ENCODE measurements at places on chromosomes 16 and 17.

GRCh38 chr17:64718058-64718457 is 56.0 kb upstream of the SMURF2 start:
- DNase-seq = no peak

- no peak for DNase-seq
These were observed at the start of gene COX6A2 for GRCh38 chr16:31428279-31428597. Gene COX6A2 (minus strand): TSS chr16:31428360. CDS start chr16:31428325, 35 bp downstream.

DNA sequence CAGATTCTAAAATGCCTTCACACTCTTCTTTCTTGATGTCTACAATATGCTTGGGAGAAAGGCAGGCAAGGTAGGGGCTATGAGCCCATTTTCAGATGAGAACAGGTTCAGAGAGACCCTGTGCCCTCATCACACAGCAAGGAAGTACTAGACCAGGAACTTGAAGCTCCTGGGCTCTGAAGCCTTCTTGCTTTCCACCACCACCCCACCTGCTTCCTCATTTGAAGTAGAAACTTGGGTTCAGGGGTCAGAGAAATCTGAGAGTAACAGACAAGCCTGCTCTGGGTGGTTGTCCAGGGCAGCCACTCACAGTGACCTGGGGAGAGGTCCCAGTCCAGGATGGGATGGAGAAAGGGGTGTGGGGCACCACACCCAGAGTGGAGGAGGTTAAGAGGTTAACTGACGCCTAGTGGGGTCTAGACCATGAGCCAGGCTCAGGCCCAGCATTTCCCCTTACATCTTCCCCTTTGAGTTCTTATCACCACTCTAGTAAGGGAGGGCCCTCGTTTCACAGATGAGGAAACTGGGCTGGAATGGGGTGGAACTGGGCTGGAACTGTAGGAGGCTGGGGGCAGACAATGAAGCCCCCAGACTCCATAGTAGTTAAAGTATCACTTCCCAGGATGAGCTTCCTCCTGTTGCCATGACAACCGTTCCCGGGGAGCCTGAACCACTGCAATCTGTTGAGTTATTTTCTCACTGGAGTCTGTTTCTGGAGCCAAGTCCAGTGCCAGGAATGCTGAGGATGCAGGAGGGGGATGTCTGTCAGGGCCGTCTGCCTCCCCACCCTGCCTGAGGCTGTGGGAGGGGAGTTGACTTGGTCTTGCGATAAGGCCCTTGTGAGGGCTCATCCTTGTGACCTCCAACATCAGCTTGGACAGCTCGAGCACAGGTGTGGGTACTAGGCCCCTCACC is 16.2 kb upstream of the PHF12 start:
- DNase-seq = no peak

GRCh38 chr17:46147296-46147695 is 45.9 kb downstream of the KANSL1 start:
- DNase-seq = no peak

DNA sequence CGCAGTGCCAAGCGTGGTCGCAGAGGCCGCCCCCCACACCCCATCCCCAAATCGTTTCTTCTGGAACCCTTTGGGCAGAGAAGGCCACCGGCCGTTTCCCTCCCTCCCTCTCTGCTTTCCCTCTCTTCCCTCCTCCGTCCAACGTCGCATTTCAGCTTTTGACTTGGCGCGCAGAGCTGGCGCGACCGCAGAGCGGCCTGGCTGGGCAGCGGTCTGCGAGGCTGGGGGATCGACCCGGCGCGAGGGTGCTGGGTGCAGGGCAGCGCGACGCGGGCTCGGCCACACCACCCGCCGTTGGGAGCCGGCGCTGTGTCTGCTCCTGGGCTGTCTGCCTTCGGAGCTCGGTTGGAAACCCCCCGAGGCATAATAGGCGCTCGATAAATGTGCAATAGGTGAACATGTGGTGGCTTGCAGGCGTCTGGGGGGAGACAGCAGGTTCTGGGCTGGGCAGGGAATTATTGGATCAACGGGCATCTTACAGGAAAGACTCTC is 2.8 kb upstream of the NTN3 start:
- peak; percentile 90 for DNase-seq

DNA sequence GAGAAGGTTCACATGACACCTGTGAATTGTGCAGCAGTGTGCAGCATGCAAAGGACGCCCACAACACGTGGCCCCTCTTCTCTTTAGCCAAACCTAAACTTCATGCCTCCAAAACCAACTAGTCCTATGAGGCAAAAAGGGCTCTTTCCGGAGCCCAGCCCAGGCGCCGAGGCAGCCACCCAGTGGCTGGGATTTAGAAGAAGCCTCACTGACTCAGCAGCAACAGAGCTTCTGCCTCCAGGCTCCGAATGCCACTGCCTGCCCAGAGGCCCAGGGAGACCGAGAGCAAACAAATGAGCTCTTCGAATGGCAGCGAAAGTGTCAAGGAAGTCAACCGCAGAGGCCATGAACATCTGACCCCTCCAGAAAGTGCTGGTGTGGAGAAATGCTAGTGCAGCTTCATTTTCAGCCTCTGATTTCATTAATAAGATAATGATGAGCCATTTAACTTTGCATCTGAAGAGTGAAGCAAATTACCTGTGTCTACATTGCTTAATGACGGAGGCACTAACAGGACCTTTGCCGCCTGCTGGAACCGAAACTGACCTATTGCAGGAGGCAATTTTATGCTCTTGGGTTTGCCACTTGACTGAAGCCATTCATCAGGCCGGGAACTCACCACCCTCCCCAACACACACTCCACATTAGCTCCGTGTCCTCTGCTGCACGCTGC is 157.7 kb upstream of the RPL38 start:
- no peak for DNase-seq

GRCh38 chr17:830950-831349 is 48.8 kb downstream of the MRM3 start:
- no peak for DNase-seq

DNA sequence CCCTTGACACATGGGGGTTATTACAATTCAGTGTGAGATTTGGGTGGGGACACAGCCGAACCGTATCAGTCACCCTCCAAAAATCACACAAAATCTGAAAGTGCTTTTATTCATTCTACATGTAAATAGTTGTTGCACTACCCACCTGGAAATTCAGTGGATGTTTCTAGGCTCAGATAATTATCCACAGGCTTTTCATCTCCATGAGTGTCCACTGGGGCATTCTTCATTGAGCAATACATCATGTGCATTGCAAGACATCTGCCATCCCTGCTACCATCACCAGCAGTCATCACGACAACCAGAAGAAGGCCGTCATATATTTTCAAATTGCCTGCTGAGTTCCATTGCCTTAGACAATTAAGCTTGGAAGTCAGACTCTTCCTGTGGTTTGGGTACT is 330.8 kb downstream of the WWOX start:
- DNase-seq = no peak

DNA sequence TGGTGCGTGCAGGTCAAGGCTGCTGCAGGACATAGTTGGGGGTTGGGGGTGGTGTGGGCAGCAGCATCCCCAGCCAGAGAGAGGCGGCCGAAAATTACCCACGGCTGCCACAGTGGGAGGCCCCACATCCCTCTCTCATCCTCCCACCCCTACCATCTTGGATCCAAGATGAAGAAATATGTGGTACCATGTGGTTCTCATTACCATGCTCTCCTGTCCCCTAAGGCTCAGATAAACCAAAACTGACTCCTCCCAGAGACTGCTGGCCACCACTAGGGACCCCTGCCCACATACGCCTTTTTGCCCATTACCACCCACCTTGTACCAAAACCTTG is 120.4 kb downstream of the HIC1 start:
- no peak for DNase-seq

DNA sequence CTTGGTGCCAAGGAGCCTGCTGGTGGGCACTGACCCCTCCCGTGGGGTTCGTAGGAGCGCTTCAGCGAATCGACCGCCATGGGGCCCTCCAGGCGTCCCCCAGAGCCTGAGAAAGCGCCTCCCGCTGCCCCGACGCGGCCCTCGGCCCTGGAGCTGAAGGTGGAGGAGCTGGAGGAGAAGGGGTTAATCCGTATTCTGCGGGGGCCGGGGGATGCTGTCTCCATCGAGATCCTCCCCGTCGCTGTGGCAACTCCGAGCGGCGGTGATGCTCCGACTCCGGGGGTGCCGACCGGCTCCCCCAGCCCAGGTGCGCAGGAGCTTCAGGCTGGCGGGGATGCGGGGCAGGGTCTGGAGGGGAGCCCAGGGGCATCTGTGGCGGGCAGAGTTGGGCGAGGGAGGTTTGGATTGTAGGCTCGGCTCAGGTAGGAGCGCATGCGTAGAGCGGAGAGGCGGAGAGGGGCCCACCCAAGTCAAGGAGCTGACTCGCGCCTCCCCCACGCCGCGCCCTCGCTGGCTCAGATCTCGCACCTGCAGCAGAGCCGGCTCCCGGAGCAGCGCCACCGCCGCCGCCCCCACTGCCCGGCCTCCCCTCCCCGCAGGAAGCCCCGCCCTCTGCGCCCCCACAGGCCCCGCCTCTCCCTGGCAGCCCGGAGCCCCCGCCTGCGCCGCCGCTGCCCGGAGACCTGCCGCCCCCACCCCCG is 19.8 kb downstream of the FMNL1 start:
- DNase-seq = peak; percentile 79

DNA sequence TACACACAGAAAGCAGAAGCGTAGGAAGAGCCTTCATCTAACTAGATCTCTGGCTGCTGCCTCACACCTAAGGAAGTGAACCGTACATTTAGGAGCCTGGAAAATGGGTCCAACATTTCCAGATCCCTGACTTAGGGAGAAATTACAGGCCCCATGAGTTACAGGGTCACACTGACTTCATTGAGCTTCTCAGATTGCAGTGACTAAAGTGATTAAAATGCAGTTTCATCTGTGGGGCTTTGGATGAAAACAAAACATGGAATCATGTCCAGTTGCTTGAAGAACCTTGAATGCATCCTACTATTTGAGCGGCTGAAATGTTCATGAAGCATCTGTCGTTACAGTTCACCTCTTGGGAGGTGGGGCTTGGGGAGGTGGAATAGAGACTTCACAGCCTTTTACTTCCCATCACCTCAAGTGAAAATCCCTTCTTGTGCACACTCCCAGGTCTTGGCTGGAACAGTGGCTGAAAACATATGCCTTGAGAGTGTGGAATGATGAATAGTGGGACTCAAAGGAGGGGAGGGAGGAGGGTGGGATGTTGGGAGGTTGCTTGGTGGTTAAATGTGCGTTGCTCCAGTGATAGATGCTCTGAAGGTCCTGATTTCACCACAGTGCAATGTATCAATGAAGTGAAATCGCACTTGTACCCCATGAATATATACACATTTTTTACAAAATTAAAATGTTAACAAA is 19.7 kb downstream of the TEKT3 start:
- no peak for DNase-seq

GRCh38 chr17:11565591-11565990 is 32.7 kb upstream of the DNAH9 start:
- DNase-seq = no peak

DNA sequence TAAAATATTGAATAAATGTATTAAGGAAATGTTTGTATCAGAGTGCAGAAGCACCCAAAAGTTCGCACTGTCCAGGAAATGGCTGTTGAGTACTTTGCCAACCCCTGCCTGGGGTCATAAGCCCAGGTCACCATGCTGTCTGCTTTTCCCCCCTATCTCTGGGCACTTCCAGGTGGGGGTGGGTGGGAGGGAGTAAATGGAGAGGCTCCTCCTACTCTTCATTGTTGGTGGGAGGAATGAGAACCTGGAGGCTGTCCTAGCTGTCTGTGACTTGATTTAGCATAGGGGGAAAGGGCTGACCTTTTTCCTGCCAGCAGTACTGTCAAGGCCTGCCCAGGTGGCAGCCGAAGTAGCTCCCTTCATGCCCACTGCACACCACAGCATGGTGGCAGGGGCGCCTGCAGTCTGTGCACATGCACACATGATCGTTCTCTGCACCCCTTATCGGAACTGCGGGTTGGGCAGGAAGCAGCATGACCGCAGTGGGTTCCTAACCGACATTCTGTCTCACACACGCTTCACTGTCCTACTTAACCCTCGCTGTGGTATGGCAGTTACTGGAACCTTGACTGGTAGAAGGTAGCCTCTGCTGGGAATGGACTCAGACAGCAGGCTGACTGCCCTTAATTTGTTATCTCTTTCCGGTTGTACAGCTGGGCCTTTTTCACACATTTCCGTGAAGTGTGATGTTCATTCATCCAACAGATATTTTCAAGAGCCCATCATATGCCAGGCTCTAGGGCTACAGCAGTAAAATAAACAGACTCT is 41.5 kb downstream of the LDHD start:
- no peak for DNase-seq

DNA sequence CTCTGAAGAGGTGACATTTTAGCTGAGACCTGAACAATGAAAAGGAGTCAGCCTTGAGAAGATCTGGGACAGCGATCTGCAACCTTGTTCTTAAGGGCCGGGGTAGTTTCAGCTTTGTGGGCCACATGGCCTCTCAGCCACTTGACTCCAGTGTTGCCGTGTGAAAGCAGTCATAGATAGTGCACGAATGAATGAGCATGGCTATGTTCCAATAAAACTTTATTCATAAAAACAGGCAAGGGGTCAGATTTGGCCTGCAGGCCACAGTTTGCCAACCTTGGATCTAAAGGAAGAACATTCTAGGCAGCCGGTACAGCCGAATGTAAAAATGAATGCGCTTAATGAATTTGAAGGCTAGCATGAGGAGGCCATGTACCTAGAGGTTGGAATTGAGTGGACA is 83.5 kb downstream of the ABCC6 start:
- DNase-seq = no peak

DNA sequence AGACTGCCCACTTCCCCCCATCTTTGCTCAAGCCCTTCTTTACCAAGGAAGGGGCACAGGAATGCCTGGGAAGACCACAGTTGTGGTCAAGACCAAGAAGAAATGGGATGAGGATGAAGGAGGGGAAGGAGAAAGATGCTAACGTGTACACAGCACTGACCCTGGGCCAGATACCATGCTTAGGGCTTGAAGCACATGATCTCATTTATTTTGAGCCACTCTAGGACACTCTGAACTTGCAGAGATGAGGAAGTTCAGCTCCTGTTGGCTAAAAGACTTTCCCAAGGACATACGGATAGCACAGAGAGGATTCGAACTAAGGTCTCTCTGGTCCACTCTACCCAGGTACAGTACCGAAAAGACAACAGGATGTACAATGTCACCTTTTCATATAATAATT is 42.6 kb downstream of the PIK3R5 start:
- DNase-seq = no peak

Measured in NCI-H2081 (cell line).